Brain (organoid and tissue), 16 donors: ENCODE measurements at places on chromosomes 6 and 20. TPM values are rescaled to one million over a fixed set of nuclear protein-coding genes. Genes with fewer than 3 reads are reported as not detected.
A peak's percentile ranks its signal among the peaks of the same experiment; 100 is the strongest.

- DNase-seq: no peak
Observed at GRCh38 chr6:51625566-51625965, 461.8 kb downstream of the PKHD1 start.

GRCh38 chr6:19159089-19159488 lies 678.1 kb upstream of the ID4 start:
- DNase-seq: no peak

GRCh38 chr20:34579191-34579978 lies 20.9 kb downstream of the MAP1LC3A start:
- DNase-seq: no peak

DNA sequence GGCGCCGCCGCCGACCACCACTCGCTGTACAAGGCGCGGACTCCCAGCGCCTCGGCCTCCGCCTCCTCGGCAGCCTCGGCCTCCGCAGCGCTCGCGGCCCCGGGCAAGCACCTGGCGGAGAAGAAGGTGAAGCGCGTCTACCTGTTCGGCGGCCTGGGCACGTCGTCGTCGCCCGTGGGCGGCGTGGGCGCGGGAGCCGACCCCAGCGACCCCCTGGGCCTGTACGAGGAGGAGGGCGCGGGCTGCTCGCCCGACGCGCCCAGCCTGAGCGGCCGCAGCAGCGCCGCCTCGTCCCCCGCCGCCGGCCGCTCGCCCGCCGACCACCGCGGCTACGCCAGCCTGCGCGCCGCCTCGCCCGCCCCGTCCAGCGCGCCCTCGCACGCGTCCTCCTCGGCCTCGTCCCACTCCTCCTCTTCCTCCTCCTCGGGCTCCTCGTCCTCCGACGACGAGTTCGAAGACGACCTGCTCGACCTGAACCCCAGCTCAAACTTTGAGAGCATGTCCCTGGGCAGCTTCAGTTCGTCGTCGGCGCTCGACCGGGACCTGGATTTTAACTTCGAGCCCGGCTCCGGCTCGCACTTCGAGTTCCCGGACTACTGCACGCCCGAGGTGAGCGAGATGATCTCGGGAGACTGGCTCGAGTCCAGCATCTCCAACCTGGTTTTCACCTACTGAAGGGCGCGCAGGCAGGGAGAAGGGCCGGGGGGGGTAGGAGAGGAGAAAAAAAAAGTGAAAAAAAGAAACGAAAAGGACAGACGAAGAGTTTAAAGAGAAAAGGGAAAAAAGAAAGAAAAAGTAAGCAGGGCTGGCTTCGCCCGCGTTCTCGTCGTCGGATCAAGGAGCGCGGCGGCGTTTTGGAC lies 2.0 kb downstream of the SOX4 start:
- no peak for DNase-seq

DNA sequence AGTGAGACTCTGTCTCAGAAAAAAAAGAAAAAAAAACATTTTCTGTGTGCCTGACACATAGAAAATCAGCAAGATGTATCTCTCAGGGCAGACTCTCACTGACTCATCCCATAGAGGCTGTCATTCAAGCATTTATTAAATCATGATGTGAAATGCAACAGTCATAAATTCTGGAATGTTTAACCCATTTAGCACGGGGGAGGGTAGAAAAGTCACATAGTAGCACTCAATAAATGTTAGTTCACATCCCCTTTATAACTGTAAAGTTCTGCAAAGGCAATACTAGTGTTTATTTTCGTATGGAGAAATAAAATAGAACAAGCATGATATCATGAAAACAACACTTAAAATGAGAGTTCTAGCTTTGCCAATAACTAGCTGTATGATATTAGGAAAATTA lies 15.5 kb upstream of the CARMIL1 start:
- no peak for DNase-seq

DNA sequence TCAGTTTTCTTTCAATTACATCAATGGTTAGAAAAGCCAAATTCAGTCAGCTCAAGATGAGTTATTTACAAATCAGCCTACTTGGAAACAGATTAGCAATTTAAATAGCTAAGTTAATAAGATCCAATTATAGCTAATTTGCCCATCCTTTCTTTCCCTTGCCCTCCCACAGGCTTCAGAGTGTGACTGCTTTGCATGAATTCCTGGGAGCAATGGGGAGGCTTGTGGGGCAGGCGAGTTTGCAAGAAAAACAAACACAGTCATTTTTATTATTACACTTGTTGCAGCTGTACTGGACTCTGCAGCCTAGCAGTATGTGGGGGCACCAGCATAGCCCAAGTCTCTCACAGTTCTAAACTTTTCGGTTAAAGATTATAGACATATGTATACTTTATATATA lies 219.0 kb downstream of the NKAIN2 start:
- DNase-seq: no peak

DNA sequence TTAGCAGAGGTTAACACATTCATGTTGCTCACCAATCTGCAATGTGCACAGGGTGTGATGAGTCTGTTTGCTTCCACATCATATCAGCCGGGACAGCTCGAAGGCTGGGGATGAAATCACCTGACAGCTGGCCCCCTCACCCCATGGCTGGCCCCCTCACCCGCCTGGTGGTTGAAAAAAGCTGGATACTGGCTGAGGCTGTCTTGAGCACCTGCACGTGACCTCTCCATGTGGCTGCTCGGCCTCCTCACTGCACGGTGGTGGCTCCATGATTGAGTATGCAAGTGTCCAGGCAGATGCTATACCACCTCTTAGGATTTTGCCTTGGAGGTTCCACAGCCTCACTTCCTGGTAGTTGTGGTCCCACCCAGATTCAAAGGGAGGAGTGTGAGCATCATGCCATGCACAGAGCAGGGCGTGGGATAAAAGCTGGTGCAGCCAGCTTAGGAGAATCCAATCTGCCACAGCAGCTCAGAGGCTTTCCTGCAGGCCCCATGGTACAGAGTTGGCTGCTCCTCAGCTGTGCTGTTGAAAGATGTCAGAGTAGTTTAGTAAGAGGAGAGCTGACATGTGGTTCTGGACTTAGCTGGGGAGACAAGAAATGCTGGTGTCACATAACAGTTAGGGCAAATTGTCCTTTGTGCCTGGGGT lies 29.6 kb upstream of the SYNDIG1 start:
- DNase-seq: no peak

- no peak for DNase-seq
Observed at GRCh38 chr20:25546048-25546447, 39.3 kb downstream of the NINL start.

DNA sequence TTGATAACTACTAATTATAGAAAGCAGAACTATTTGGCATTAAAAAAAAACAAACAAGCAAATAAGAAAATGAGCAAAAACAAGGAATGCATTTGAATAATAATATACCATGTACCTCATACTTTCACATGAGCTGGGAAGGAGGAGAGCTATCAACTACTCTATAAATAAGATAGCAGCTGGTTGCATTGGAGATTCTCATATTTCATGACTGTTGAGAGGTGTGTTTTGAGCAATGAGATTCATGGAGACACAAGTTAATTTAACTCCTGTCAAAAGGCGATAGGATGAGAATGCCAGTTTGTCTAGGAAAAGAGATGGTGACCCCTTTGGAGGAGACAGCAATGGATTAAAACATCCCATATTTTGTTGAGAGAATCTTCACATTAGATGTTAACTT lies 348.8 kb upstream of the SPTLC3 start:
- DNase-seq: no peak

- DNase-seq: no peak
Observed at GRCh38 chr6:74319292-74319691, 623.3 kb downstream of the CD109 start.

GRCh38 chr20:39674842-39675241 lies 712.7 kb downstream of the DHX35 start:
- no peak for DNase-seq

DNA sequence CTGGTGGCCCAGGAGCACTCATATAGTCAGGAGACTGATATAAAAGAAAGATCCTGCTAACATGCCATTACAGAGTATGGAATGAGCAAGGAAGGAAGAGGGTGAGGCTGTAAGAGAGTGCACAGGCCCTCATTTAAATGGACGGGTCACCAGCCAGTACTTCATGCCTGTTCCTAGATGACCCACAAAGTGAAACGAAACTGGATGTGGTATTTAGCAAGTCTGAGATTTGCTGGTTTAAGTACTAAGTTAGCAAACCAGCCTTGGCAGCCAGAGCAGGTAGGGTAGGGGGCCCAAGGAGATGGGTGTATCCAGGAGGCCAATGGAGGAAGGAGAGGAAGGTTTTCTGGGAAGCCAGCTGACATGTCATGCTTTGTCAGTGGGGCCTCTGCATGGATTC lies 15.9 kb downstream of the NT5E start:
- no peak for DNase-seq

DNA sequence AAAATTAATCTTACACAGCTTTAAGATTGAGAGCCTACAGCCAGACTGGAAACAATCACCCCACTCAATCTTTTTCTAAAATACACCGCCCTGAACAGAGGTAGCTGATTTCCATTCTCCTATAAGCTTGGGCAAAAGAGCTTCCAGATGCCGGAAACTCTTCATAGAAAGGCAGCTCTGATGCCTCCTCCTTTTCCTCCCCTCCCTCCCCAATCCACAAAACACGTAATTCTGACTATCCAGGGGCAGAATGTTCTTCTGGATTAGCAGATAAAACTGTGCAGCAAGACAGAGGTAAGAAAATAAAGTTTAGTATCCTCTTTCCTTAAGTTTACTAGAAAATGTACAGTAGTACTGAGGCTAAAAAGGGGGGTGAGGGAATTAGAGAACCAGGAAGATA lies 15.8 kb downstream of the ADNP start:
- no peak for DNase-seq

- DNase-seq: peak; percentile 42
Observed at GRCh38 chr6:26222571-26222970, 135.3 kb downstream of the HFE start.

- DNase-seq: no peak
Observed at GRCh38 chr20:50625986-50626677, 65.2 kb downstream of the RIPOR3 start.

GRCh38 chr6:156842598-156843250 lies 65.5 kb downstream of the ARID1B start:
- DNase-seq: no peak

DNA sequence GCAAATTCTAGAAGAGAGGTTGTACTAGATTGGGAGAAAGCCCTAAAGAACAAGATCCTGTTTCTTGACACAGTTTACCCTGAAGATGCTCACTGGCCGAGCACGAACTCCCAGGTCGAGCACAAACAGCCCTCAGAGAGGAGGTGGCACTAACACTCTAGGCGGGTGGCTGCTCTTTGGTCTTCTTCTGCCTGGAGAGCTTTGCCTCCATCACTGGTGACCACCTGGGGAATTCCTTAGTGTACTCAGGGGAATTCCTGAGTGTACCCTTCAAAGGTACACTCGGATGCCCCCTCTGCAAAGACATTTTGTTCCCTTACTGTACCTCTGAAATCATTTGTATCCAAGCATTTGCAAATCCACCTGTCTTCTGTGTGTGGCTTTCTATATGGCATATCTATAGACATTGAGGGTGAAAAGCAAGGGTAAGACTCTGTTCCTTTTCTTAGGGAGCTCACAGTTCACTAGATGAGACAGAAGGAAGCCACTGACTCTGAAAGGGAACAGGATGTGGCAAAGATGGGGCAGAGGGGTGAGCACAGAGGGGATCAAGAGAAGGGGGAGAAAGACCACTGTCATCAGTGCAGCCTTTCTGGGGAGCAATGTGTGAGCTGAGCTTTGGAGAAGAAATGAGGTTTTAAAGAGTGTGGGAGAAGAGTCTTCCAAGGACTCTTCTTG lies 169.8 kb upstream of the PROKR2 start:
- no peak for DNase-seq

DNA sequence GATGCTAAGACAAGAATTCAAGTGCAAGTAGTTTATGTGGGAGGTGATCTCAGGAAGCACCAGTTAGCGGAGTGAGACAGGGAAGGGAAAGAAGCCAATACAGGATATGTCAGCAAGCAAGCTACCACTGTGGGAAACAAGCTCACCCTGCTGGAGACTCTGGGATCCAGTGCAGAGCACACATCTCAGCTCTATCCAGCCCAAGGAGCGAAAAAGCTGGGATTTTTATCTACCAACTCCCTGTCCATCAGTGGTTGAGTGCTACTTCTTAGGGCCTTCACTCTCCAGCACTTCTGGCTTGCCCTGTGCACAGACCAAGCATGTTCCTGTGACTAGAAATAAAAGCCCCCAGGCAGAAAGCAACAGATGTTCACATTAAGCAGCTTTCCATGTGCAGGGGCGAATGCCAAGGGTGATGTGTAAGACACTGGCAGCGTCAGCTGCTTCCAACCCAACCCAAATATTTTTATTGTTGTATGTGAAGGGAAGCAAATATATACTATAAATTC lies 10.8 kb upstream of the RNF24 start:
- DNase-seq: peak; percentile 29

DNA sequence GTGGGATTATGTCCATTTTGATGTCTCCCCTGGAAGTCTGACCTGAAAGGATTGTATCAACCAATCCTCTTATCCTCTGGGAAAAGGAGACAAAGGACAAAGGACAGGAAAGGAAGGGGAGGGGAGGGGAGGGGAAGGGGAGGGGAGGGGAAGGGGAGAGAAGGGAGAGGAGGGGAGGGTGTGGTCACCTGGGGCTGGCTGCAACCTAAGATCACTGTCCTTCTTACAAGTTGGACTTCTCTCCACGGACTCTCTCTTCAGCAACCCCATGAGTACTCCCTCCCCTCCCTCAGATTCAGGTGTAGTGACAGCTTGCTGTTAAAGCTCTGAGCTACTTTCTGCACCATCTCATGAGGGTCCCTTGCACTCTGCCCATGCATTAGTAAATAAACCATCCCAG lies 58.9 kb upstream of the KLHL31 start:
- no peak for DNase-seq

DNA sequence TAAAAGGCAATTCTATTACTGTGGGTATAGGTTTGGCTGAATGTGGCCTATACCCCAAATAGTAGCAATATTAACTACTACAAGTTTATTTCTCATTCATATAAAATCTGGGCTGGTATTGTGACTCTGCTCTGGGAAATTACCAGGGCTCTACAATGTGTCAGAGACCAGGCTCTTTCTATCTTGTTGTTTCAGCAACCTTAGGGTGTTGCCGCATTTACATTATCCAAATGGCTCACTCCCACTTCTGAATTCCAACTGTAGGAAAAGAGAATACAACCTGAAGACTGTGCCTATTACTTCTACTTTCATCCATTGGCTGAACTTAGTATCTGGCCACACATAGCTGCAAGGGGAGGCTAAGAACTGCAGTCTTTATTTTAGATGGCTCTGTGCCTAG lies 106.7 kb upstream of the CENPW start:
- no peak for DNase-seq

The NFATC2 gene
- polyA plus RNA-seq: 3.0 TPM

The KCNK17 gene
- polyA plus RNA-seq: 23.6 TPM

The MAP3K4 gene
- polyA plus RNA-seq: 12.8 TPM

The CARMIL1 gene
- 13.2 TPM for polyA plus RNA-seq

The SLC52A3 gene
- polyA plus RNA-seq: 7.4 TPM

The GPLD1 gene
- polyA plus RNA-seq: 0.80 TPM

The RXRB gene
- polyA plus RNA-seq: 63.3 TPM

The THBD gene
- polyA plus RNA-seq: 3.6 TPM

The OGFRL1 gene
- 5.1 TPM for polyA plus RNA-seq

The PRDM1 gene
- 0.64 TPM for polyA plus RNA-seq

The FAM83C gene
- not detected for polyA plus RNA-seq
